H7 (cell line): ENCODE measurements at places on chromosomes 13 and 19. TPM values are rescaled to one million over a fixed set of nuclear protein-coding genes. Genes with fewer than 3 reads are reported as not detected.

Gene SIGLEC10
- not detected in 2 replicates for total RNA-seq

Gene ZNF177
- total RNA-seq = 1.00 and 1.4 TPM in 2 replicates

Gene FOSB
- 1.6 and 10.3 TPM in 2 replicates for total RNA-seq

GRCh38 chr13:39110518-39111097 lies 72.4 kb downstream of the NHLRC3 start:
- no peak for DNase-seq

Gene LRRC63
- total RNA-seq = not detected in 2 replicates

- no peak for DNase-seq
Observed at GRCh38 chr19:57123882-57124281, 4.1 kb downstream of the USP29 start.

DNA sequence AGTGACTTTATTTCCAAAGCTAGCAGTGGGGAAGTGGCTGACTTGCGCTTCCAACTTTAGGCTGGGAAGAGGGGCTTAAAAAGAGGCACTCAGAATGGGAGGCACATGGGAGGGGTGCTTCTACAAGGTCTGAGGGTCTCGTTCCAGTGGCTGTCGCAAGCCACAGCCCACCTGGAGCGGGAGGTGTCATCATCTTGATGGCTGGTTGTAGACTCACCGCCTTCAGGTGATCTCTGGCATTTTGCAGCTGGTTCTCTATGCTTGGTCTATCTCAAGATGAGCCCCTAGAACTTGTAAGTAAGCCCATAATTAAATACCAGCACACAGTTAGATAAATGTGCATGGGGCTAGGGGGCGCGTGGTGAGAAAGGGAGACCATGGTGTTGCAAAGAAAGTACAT lies 9.2 kb downstream of the TEX29 start:
- DNase-seq = no peak

GRCh38 chr13:106103779-106104178 lies 431.7 kb downstream of the EFNB2 start:
- DNase-seq = no peak

GRCh38 chr19:49553451-49554271 lies 25.9 kb downstream of the RCN3 start:
- DNase-seq = no peak

Gene ZNF726
- not detected in 2 replicates for total RNA-seq

Gene MUC16
- not detected in 2 replicates for total RNA-seq

DNA sequence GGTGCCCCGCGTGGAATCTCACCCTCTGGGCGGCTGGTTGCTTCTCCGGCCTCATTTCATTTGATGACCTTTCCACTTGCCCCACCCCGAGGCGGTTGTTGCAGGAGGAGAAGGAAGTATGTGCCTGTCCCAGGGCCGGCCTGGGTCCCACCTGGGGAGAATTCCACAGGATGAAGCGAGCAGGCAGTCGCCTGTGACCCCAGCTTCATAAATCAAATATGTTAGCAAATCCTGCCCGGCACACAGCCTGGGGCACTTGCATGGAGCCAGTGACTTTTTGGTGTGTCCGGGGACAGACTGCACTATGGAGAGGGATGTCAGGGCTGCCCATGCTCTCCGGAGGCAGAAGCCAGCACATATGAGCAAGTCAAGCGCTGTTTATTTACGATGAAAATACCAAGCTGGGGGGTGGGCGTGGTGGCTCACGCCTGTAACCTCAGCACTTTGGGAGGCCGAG lies 19.7 kb upstream of the ZBTB7A start:
- no peak for DNase-seq
